ENCODE measurements at places on chromosomes 2 and 18. TPM values are rescaled to one million over a fixed set of nuclear protein-coding genes. Genes with fewer than 3 reads are reported as not detected.

Gene RIT2
- not detected for total RNA-seq

Gene ASXL2
- 19.2 TPM for total RNA-seq

Gene HSBP1L1
- 41.5 TPM for total RNA-seq

Gene MC2R
- total RNA-seq = not detected

Gene CPO
- total RNA-seq = not detected

Gene ITGB6
- total RNA-seq = 24.3 TPM

Gene WDCP
- total RNA-seq = 13.5 TPM

Gene ZNF2
- total RNA-seq = 4.9 TPM

Gene KLHL30
- 0.80 TPM for total RNA-seq

Gene UBE2F
- 103 TPM for total RNA-seq

Gene CD207
- not detected for total RNA-seq

Gene SNORC
- total RNA-seq = 20.0 TPM

Gene GMCL1
- 15.1 TPM for total RNA-seq

Gene IL36B
- total RNA-seq = not detected
